ENCODE measurements at places on chromosomes 6 and 20. TPM values are rescaled to one million over a fixed set of nuclear protein-coding genes. Genes with fewer than 3 reads are reported as not detected.

GRCh38 chr6:11143394-11144371, 32.2 kb upstream of the ERVFRD-1 start:
- no peak for DNase-seq

DNA sequence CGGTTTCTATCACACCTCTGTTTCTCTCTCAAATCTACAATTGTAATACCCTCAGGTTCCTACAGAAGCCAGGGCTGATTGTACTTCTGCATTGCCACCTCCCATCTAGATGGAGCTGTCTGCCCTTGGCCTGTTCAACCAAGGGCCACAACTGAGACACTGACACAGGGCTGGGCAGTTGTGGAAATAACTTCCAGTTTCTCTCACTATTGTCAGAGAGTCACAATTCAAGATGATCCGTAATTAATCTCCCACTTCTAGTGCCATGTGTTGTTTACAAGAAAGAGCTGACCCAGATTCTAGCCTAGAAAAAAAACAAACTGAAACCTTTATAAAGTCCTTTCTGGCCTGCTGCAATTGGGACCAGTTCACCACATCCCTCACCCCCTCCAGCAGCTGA, 22.2 kb downstream of the RCAN2 start:
- no peak for DNase-seq

DNA sequence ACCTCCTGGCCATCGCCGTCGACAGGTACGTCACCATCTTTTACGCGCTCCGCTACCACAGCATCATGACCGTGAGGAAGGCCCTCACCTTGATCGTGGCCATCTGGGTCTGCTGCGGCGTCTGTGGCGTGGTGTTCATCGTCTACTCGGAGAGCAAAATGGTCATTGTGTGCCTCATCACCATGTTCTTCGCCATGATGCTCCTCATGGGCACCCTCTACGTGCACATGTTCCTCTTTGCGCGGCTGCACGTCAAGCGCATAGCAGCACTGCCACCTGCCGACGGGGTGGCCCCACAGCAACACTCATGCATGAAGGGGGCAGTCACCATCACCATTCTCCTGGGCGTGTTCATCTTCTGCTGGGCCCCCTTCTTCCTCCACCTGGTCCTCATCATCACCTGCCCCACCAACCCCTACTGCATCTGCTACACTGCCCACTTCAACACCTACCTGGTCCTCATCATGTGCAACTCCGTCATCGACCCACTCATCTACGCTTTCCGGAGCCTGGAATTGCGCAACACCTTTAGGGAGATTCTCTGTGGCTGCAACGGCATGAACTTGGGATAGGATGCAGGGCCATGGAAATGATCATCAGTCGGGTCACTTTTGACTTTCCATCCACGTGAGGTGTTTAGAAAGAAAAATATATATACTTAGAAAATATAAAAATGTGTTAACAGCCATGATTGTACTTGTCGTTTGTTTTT, 868 bp downstream of the MC3R start:
- DNase-seq, result peak; percentile 41

DNA sequence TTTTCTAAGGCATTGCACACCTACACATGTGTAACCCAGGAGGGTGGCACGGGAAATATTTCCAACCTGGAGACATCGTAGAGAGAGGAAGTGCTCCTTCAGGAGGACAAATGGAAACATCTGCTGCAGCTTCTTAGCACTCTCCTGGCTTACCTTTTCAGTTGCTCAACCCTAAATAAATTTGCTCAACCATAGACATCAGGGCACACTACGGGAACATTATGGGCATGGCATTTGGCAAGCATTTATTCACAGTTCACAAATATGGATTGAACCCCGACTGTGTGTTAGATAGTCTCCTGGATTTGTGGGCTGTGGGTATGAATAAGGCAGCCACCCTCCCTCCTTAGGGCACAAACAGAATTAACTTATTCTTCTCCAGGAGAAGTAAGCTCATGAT, 118.7 kb downstream of the SOX4 start:
- DNase-seq, result no peak

DNA sequence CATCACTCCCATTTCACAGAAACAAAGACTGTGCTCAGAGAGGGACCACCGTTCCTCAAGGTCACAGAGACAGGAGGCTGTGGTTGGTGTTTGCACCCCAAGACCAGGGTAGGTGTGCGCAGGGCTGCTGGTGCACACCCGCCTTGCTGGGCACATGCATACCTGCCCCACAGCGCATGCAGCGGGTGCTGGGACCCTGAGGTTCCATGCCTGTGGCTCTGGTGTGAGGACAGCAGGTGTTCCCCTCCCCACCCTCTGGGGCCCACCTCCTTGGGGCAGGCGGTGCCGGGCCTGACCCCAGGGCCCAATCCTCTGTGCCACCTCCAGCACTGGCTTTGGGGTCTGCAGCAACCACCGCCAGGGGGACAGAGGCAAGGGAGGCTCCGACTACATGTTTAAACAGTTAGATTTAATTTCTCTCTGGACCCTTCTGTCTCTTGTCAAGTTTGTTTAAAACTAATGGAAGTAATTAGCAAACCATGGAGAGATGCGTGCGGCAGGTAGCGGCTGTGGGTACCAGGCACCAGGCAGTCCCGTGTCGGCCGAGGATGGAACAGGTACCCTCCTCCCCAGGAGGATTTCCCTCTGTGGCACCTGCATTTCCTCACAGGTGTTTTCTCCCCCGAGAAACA, 327.8 kb downstream of the TAF4 start:
- DNase-seq, result no peak

GRCh38 chr20:10115021-10115420, 80.2 kb downstream of the ANKEF1 start:
- no peak for DNase-seq

DNA sequence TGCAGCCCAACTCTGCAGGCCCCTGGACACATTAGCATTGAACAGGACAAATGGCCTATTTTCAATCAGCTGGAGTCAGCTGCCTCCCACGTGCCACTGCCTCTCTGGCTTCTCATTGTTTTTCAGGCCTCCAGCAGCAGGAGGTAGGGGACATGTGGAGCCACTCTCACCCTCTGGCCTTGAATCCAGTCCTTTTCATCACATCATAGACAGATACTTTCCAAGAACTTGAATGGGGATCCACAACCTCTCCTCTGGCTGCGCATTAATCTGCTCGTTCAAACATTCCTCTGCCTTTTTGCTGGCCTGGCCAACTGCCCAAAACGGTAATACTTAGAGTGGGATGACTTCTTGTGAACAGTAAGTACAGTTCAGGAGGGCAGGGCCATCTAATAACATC, 592.3 kb downstream of the PKHD1 start:
- no peak for DNase-seq

- no peak for DNase-seq
Observed at GRCh38 chr20:36155629-36155971, 1.1 kb downstream of the EPB41L1 start.

PTCHD4 gene
- not detected for total RNA-seq

SLC17A1 gene
- total RNA-seq, result not detected

GTSF1L gene
- not detected for total RNA-seq

Data from activated CD8-positive, alpha-beta T cell treated with anti-CD3 and anti-CD28 coated beads, Interleukin-2, amount 10 ng/mL, durations not matched to agents 7 days and 5 days (primary cell).